ENCODE measurements at places on chromosomes 7 and 10.

DNA sequence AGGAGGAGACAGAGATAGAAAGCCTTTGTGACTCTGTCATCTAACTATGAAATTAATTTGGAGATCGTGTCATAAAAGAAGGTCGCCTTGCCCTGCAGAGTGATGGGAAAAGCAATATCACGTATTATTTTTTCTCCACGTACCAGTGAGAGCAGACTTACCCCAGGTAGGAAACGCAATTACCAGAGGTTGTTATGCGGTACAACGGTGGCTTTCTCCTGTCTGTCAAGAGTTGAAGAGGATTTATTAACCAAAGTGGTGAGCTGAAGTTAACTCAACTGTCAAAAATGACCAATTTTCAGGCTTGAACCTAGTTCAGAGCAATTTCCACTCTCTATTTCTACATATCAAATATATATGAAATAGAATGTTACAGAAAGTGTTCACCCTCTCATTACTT lies 282.6 kb upstream of the PFKP start:
- DNase-seq, result no peak

- DNase-seq, result no peak
Measured at GRCh38 chr10:13769946-13770345, 183.2 kb downstream of the PRPF18 start.

GRCh38 chr10:103545771-103546281 lies 52.3 kb downstream of the NEURL1 start:
- no peak for DNase-seq

DNA sequence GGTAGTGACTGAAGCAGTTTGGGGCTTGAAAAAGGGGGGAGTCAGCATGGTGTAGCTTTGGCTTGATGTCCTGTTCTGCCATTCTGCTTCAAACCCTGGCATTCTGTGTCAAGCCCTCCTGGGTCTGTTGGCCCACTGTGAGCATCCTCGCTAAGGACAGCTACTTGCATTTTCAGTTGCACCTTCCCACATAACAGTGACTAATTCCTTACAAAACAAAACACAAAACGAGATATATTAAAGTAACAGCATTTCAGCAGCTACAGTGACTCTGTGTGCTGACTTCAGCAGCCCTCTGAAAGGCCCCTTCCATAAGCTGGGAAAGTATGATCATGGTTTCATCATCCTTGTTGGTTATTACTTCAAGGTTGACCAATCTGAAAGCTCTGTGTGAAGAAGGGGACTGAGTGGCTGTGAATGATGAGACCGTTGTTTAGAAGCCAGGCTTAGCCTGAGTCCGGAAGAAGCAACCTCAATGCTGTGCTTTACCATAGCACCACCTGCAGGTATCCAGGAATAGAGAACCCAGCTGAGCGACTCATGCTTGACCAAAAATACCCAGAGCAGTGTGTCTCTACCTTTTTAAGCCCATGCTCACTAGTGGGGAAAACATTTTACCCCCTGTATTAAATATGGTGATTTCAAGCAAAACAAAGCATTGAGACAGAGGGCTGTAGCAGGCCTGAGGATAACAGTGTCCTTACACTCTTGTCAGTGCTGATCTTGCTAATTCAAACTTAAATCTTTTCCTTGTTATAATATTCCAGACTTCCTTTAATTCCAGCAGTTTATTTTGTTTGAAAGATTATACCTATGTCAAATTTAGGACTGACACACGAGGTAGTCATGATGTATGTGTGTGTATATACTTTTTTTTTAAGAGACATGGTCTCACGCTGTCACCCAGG lies 42.6 kb upstream of the CC2D2B start:
- no peak for DNase-seq

- no peak for DNase-seq
Measured at GRCh38 chr10:96257944-96258343, 13.4 kb downstream of the BLNK start.

GRCh38 chr7:143504937-143505297 lies 27.2 kb downstream of the TAS2R41 start:
- DNase-seq, result no peak
